ENCODE measurements at places on chromosomes 12 and 14.

DNA sequence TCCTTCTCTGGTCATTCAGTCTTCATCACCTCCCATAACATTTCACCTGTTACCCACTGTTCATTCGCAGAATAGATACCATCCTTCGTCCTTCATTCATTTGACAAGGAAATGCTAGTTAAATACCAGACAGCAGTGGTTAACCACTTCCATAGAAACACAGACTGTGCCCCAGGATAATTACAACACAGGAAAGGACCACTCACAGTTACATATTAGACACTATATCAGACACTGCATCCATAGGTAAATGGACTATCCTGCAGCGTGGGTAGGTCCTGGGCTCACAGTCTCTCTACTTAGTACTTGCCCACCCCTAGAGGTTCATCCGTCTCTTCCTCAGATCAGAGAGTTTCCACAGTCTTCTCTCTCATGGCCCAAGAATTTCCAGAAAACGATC lies 1044.6 kb downstream of the VRK1 start:
- DNase-seq: no peak

- DNase-seq: no peak
Measured at GRCh38 chr14:23355871-23356435, 3.3 kb upstream of the SLC22A17 start.

DNA sequence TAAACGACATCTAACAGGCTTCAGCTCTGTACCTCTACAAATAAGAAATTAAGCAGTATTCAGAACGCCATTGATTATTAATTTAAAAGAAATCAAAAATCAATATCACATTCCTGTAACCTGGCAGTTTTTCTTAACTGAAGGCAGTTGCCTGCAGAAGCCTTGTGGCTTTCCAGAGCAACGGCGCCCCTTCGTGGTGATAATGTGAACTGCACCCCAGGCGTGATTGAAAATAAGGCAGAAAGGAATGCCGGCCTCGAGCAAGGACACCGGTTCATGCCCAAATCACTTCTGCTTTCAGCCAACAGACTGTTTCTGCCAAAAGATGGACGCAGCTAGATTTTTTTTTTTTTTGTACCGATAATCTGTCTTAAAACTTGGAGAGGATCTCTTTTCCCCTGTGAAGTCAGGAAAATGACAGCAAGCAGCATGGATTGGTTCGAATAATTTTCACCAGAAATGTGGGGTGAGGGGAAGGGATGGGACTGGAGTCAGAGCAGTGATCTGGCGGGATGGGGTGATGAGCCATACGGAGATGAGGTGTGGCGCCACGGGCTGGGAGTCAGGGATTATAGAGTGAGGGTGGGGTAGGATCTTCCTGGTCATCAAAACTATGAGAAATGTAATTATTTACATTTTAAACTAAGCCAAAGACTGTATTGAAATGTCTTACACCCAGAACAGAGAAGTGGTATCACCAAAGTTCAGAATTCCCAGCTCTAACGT lies 473.0 kb downstream of the DPF3 start:
- DNase-seq: peak; percentile 30

DNA sequence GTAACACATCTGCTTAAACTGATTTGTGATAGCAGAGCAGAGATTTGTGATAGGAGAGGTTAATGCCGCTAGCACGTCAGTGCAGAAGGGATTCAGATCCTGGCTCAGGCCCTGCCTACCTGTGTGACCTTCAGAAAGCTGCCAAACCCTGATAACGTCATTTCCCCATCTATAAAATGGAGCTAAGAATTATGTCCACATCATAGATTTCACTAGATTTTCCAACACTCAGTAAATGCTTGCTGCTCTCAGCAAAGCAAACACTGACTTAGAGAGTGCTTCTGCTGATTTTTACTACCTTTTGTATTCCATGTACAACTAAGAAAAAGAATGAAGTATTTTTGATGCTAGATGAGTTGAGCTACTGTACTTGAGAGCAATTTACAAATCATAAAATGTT lies 261.4 kb downstream of the ITPR2 start:
- no peak for DNase-seq

DNA sequence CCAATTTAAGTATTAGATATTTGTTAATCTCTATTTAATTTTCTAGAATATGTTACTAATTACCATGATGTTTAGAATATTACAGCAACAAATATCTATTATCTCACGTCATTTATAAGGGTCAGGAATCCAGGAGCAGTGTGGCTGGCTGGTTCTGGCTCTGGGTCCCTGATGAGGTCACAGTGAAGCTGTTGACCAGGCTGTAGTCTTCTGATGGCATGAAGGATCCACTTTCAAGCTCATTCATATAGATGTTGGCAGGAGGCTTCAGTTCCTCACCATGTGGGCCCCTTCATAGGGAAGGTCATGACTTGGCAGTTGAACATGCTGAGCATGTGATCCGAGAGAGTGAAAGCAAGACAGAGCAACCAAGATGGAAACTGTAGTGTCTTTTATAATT lies 375.6 kb downstream of the ATP23 start:
- DNase-seq: no peak

- DNase-seq: no peak
Measured at GRCh38 chr12:24838531-24838950, 110.4 kb downstream of the BCAT1 start.

DNA sequence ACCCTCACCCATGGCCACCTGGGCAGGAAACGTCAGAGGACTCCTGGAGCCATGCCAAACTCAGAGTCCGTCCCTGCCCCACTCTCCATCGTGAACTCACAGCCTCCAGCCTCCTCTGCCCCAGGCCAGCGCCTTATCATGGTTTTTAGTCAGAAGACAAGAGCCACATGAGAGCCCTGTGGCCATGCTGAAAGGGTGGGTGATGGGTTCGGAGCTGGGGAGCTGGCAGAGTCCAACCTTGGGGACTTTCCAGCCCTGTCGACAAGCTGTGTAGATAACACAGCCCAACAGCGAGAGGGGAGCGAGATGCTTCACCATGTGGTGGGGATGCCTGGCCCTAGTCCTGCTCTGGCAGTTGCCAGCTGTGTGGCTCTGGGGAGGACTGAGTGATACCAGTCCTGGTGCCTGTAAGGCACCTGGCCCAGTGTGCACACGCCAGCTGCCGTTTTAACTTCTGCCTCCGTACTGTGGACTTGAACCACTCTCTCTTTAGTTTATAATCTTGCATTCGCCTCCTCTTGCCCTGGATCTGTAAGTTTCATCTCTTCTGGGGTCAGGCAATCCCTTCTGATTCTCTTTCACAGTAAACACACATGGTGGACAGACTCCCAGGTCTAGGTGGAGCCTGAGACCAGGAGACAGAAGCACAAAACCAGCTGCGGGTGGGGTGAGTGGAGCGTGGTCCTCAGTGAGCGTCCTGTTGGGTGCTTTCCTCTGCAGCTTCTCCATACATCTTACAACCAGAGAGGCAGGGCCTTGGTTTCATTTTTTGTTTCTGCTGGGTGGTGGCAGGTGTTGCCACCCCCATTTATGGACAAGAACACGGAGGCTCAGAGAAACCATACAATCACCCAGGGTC lies 55.3 kb downstream of the RIN3 start:
- no peak for DNase-seq

- no peak for DNase-seq
Measured at GRCh38 chr12:22766911-22767420, 142.0 kb downstream of the ETNK1 start.

GRCh38 chr14:75625034-75625433 lies 35.6 kb downstream of the ERG28 start:
- no peak for DNase-seq

- no peak for DNase-seq
Measured at GRCh38 chr12:9340422-9341259, 132.4 kb upstream of the PZP start.

DNA sequence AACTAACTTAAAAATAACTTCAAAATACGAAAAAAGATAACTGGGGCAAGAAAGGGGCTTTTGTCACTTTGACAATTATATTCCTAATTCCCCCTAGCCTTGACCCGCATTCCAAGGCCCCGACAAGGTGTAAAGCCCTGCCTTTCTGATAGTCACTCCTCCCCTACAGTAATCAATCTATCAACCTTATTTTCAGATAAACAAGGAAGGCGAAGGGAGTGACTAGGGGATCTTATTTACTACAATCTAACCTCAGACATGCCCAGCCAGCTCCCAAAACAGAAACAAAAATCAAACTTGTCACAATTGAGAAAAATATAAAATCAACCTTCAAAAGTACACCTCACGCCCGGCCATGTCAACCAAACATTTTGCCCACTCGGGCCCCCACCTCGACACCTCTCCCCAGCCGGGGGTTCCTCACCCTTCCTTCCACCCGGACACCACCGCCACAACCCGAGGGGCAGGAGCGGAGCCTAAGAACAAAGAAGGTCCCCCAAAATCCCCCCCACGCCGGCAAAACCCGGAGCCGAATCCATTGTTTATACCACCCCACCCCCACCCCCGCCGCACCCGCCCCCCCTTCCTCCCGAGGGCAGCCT lies 562 bp downstream of the ZFYVE1 start:
- DNase-seq: no peak

DNA sequence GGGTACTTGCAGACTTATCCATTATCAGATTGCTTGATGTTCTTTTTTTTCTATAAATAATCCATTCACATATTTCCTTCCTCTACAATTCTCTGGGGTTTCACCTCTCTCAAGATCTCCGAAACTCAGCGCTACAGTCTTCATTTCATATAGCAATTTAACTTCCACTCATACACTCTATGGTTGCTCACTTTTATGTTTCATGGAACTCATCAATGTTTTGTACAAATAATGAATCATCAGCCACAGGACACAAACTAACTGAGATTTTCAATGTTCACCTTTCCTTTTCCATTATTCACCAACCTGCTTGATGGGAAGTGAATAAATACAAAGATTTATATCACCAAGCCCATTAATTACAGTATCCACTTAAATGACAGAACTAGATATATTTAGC lies 534.7 kb downstream of the LRFN5 start:
- DNase-seq: no peak

DNA sequence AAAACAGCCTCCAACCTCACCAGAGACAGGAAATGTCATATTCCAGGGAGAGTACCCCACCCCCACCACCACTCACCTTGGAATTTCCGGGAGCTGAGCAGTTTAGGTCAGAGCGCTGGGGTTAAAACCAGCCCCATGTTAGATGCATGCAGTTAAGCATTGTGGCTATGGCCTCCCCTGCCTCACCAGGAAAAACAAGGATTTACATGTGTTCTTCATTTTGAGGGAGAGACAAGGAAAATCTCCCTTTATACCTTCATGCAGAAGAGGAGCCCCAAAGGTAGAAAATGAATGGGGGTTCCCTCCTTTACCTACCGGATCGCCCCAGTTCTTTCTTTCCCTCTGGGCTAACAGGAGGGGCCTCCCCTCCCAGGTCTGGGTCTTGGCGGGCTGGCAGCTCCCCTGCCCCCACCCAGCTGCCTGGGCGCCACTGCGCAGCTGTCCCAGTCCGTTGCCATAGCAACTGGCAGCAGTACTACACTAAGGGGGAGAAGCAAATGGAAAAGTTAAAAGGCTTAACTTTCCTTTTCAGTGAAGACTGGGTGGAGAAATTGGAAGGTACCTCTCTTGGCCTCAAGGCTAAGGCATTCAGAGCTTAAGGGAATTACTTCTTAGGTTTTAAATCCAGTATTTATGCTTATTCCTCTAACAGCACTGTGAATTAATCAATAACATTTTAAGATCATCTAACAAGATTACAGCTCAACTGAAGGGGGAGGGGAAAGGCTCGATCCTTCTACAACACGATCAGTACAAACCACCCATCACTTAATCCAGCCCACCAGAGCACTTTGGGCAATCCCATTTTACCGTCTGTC lies 20.5 kb downstream of the CBX5 start:
- peak; percentile 16 for DNase-seq

DNA sequence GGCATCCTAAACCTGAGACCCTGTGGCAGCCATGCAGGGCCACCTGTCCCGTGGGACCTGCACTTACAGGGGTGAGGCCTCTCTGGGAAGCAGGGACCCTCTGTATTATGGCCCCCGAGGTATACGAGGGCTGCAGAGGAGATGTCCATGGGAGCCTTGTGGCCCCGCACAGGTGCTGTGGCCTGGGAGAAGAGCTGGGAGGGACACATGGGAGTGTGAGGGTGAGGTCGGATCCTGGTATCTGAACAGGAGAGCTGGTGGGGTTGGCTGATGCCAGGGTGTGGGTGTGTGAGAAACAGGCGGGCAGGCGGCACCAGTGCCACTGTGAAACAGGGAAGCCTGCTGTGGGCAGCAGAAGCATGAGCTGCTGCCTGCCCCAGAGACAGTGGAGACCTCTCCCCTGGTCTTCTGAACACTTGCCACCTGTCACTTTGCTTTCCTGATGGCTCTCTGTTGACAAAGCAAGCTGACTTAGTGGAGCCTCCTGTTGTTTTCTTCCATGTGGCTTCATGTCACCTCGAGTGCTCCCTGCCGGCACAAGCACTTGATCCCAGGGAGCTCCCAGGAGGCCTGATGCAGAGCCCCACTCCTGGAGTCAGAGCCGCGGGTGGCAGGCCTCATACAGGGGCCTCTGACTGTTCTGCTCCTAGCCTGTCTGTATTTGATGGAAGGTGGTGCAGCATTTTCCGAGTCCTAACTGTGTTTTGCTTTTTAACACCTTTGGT lies 19.8 kb upstream of the AMN start:
- DNase-seq: no peak

DNA sequence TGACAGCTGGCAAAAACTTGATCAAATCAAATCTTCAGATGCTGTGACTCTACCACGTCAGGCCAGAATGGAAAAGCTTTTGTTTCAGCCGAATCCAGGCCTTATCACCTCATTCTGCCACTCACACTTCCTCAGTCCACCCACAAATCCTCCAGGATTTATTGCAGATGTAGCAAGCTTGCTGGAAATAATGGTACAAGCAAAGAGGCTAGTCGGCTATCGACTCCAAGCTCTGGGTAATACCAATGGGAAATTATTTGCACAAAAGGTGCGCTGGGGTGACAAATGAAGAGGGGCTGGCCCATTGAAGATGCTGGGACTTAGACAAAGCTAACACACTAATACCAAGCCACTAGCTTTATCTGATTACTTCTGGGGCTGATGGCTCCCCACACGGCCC lies 250.5 kb downstream of the ASCL1 start:
- no peak for DNase-seq

- DNase-seq: peak; percentile 27
Measured at GRCh38 chr14:37985826-37986470, 221.8 kb upstream of the SSTR1 start.

DNA sequence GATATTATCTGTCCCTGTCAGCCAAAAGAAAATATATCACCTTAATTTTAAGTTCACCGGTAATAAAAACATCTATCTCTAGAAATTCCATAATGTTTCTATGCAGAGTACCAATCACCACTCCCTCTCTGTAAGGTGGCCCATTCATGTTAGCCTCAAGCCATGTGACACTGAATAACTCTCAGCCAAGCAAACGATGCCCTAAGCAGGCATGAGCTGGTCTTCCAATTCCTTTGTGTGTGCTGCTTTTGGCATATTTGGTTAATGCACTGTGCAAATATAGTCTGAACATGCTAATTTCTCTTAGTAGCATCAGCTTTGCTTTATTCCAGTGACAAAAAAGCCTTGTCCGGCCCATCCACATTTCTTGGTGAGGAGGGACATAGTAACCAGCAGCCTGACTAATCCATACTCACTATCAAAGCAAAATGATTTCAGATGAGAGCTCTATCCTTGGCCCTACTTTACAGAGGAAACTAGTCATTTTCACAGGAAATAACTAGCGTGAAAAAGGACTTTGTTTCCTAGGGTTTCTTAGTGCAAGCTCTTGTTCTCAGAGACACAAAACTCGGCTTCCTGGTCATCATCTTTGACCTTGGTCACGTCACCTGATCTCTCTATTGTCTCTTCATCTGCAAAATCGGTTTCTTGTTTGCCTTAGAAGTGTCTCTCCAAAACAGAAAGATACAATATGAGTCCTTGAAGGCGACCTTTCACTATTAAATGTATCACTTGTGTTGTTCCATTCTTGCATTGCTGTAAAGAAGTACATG lies 59.2 kb upstream of the RTRAF start:
- DNase-seq: no peak

- no peak for DNase-seq
Measured at GRCh38 chr12:88416155-88416554, 164.1 kb downstream of the KITLG start.

Measured in stimulated activated CD8-positive, alpha-beta memory T cell treated with anti-CD3 and anti-CD28 coated beads, Interleukin-2, amount 100 ng/mL, for 1 hour (primary cell).